ENCODE measurements at places on chromosomes 7 and 10.

DNA sequence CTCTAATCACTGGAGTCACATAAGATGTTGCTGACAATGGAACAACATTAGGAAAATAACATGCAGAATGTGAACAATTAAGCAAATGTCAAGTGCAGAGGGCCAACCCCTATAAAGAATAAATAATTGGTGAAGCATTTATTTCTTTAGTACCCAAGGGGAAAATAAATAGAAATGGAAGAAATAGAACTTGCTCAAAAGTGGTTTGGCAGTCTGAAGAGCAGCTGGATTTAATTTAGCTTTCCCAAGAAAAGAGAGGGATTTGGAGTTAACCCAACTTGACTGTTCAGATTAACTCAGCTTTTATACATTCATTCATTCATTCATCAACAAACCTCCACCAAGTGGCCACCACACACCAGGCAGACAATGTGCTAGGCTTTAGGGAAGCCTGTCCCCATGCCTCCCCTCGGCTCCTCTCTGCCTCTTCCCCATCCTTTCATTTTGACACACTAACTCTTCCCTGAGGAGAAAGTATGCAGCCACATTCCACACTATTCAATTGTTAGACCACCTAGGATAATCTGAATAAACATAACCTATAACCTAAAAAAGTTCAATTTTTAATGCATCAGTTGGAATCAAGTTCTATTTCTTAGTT, 295.5 kb downstream of the AHR start:
- DNase-seq = no peak
- H3K4me1 ChIP-seq = no peaks in the 10 kb centered on the region
- H3K27ac ChIP-seq = no peak overlapping the region
- no peaks in the 10 kb centered on the region for H3K36me3 ChIP-seq
- H3K27me3 ChIP-seq = no peaks in the 10 kb centered on the region
- H3K4me3 ChIP-seq = no peak overlapping the region

- H3K36me3 ChIP-seq = no peaks in the 10 kb centered on the region
- no peaks in the 10 kb centered on the region for H3K4me1 ChIP-seq
- DNase-seq = no peak
- H3K4me3 ChIP-seq = no peak overlapping the region
Measured at GRCh38 chr7:98125759-98126158, 19.1 kb downstream of the LMTK2 start.

DNA sequence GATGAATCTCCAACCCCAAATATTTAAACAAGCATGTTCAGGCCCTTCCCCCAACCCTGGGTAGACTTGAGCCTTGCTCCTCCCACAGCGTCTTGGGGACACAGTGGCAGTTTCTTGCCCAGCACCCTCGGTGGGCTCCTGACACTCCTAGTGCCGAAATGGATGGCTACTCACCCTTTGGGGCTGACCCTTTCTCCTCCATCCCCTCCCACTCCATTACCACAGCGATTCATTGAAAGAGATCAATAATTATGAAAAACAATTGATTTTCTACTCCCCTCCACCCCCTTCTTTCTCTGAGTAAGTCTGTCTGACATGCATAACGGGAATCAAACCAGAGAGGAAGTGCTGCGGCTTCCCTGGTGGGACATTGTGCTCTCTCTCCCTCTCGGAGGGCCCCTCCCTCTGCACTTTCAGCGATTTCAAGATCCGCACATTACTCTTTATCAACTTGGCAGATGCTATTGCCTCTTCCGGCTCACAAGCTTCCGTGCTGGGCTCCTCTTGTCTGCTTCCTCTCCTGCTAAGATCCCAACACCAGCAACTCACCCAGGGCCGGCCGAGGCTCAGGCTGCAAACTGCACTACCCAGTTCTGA, 79.0 kb upstream of the PLXNA4 start:
- no peak overlapping the region for H3K4me3 ChIP-seq
- peaks cover 18% of the 10 kb centered on the region for H3K4me1 ChIP-seq
- no peaks in the 10 kb centered on the region for H3K27me3 ChIP-seq
- H3K36me3 ChIP-seq = no peaks in the 10 kb centered on the region

- peaks cover 5% of the 10 kb centered on the region for H3K27me3 ChIP-seq
- no peak overlapping the region for H3K27ac ChIP-seq
- H3K4me3 ChIP-seq = no peak overlapping the region
- H3K36me3 ChIP-seq = no peaks in the 10 kb centered on the region
- peaks cover 20% of the 10 kb centered on the region for H3K4me1 ChIP-seq
- no peak for DNase-seq
Measured at GRCh38 chr10:21498377-21498776, 27.1 kb downstream of the SKIDA1 start.

GRCh38 chr7:29146888-29147609, 712 bp upstream of the CPVL start:
- peaks cover 9% of the 10 kb centered on the region for H3K27me3 ChIP-seq
- H3K36me3 ChIP-seq = no peaks in the 10 kb centered on the region

GRCh38 chr7:71625545-71625944, 493.6 kb downstream of the GALNT17 start:
- no peak overlapping the region for H3K4me3 ChIP-seq
- H3K4me1 ChIP-seq = no peaks in the 10 kb centered on the region
- DNase-seq = no peak
- no peaks in the 10 kb centered on the region for H3K36me3 ChIP-seq
- no peaks in the 10 kb centered on the region for H3K27me3 ChIP-seq

DNA sequence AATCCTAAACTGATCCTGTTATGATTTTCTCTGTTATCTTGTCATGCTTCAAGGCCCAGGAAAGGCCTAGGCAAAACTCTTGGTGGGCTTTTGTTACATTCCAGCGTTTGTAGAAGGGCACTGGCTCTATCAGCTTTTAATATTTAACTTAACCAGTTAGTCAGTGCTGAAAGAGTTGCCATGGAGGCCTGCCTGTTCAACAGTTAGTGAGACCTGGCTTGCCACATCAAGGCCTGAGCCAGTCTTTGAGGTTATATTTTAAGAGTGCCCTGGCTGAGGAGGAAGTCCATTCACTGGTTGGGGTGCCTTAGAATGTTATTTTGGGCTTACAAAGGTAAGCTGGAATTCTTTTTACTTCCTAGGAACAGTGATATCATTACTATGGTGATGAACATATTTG, 144.1 kb upstream of the NRG3 start:
- no peaks in the 10 kb centered on the region for H3K36me3 ChIP-seq
- no peak for DNase-seq
- H3K27ac ChIP-seq = no peak overlapping the region
- H3K4me1 ChIP-seq = no peaks in the 10 kb centered on the region

DNA sequence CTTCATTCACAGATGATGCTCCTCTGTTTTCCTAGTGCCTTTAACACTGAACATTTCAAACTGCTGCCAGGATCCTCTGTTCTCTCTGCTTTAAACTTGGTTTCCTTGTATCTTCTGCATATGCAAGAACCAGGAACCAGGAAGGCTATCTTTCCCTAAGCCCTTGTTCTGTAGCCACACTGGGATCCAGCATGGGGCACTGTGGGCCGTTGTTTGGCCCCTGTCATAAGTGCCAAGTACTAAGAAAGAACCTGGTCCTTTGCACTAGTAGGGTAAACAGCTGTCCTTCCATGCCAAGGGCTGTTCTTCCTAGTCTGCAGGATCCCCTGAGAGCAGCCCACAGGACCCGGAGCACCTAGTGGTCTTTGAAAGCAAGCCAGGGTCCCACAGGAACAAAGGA, 49.0 kb upstream of the TRIM8 start:
- peaks cover 9% of the 10 kb centered on the region for H3K36me3 ChIP-seq
- DNase-seq = no peak
- H3K4me1 ChIP-seq = no peaks in the 10 kb centered on the region
- no peak overlapping the region for H3K4me3 ChIP-seq
- H3K27ac ChIP-seq = no peak overlapping the region

DNA sequence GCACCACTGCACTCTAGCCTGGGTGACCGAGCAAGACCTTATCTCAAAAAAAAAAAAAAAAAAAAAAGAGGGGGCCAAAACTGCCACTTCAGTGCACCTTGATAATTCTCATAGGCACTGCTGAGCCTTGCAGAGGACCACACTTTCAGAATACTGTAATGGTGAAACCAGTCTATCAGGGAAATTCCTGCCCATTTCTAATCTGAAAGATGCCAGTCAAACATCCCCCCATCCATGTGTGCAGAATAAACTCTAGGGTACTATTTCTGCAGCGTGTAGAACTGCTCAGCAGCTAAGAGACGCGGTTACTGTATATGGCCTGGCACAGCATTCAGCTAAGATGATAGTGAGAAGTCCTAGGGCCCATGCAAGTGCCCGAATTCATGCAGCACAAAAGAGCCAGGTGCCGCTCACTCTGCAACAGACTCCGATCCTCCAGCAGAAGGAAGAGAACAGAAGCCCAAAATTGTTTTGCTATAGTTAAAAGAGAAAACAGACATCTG, 286.8 kb upstream of the KLF14 start:
- peaks cover 36% of the 10 kb centered on the region for H3K4me1 ChIP-seq
- peak; percentile 76 for DNase-seq
- H3K27ac ChIP-seq = peak overlapping the region; percentile 80
- peak overlapping the region; percentile 33 for H3K4me3 ChIP-seq
- H3K36me3 ChIP-seq = no peaks in the 10 kb centered on the region
- no peaks in the 10 kb centered on the region for H3K27me3 ChIP-seq

- no peak overlapping the region for H3K27ac ChIP-seq
- H3K4me3 ChIP-seq = no peak overlapping the region
- H3K36me3 ChIP-seq = no peaks in the 10 kb centered on the region
- peak; percentile 17 for DNase-seq
Measured at GRCh38 chr10:91103384-91104192, 116.9 kb upstream of the PCGF5 start.

DNA sequence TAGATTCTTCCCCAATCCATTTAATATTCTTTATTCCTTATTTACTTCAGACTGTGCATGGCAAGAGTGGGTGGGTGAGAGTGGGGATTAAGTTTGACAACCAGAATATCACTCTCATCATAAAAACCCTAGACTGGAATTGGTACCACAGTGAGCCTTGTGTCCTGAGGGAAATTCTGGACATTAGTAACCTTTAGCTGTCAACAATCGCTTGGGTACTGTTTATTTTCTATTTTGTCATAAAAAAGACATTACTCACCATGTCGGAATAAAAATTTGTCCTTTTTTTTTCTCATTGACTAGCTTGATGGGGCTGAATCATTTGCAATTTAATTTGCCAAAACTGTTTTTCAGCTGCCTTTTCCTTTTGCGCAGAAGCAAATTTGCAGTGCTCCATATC, 176.1 kb upstream of the SEMA3C start:
- H3K36me3 ChIP-seq = no peaks in the 10 kb centered on the region
- no peak overlapping the region for H3K4me3 ChIP-seq
- DNase-seq = no peak
- H3K27ac ChIP-seq = no peak overlapping the region
- no peaks in the 10 kb centered on the region for H3K4me1 ChIP-seq

GRCh38 chr7:47358357-47358756, 223.6 kb downstream of the TNS3 start:
- no peak overlapping the region for H3K4me3 ChIP-seq
- H3K27me3 ChIP-seq = no peaks in the 10 kb centered on the region
- no peaks in the 10 kb centered on the region for H3K36me3 ChIP-seq

- H3K27ac ChIP-seq = no peak overlapping the region
- no peaks in the 10 kb centered on the region for H3K4me1 ChIP-seq
- H3K27me3 ChIP-seq = peaks cover 2% of the 10 kb centered on the region
- H3K36me3 ChIP-seq = no peaks in the 10 kb centered on the region
Measured at GRCh38 chr10:69558559-69558958, 14.7 kb downstream of the NEUROG3 start.

GRCh38 chr10:114548662-114549061, 109.4 kb downstream of the ABLIM1 start:
- H3K36me3 ChIP-seq = no peaks in the 10 kb centered on the region
- no peak overlapping the region for H3K4me3 ChIP-seq
- no peaks in the 10 kb centered on the region for H3K27me3 ChIP-seq
- no peak overlapping the region for H3K27ac ChIP-seq
- no peak for DNase-seq
- H3K4me1 ChIP-seq = peaks cover 16% of the 10 kb centered on the region

DNA sequence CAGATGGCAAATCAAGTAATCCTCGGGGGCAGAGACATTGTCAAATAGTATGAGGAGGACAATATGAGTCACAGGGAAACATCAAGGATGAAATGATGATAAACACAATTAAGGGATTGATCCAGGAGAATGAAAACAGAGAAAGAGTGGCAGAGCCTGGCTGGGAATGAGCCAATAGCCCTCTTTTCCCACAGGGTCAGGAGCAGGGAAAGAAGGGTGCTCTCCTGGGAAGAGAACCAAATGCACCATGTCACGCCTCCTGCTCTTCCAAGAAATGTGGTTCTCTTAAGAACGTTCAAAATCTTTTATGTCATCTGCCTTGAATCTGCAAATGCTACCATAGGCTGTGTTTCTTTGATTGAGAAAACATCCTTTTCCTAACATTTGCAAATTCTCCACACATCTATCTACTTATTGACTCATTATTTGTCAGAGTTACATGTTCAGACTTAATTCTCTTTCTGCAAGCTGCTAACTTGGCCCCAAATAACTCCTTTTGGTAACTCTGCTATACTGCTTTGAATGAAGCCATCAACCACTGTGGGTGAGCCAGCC, 50.6 kb downstream of the HIPK2 start:
- H3K27me3 ChIP-seq = no peaks in the 10 kb centered on the region
- peaks cover 25% of the 10 kb centered on the region for H3K4me1 ChIP-seq
- no peaks in the 10 kb centered on the region for H3K36me3 ChIP-seq
- no peak for DNase-seq
- H3K27ac ChIP-seq = no peak overlapping the region

GRCh38 chr10:59674215-59674836, 35.3 kb downstream of the SLC16A9 start:
- no peak overlapping the region for H3K4me3 ChIP-seq
- DNase-seq = no peak
- H3K27me3 ChIP-seq = no peaks in the 10 kb centered on the region
- H3K27ac ChIP-seq = no peak overlapping the region
- peaks cover 5% of the 10 kb centered on the region for H3K4me1 ChIP-seq

DNA sequence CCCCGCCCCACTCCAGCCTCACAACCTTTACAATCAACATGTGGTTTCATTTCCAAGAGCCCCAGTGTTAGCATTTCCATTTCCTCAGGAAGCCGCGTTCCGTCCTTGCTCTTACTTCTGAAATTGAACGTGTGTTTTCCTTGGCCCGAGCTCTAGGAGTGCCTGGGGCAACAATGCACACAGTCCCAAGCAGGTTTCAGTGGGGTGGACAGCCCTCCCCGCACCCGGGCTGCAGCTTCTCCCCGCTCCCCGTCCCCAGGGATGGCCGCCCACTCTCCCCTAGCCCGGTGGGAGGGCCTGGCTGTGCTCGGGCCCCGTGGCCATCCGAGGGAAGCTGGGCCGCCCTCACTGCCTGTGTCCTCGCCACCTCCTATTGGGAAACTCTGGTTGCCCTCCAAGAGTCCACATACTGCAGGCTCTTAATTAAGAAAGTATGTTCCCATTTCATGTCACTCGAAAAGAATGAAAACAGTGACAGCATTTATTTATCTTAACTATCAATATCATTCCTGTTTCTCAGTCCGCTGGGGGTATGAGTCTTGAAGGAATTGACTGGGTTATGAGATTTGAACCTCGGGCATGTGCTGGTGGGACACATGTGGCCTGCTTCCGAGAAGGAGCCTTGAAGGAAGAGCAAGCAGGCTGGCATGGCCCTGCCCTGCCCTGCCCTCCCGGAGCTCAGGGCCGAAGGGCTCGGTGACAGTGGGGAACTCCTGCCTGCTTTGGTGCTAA, 163.8 kb downstream of the GRK5 start:
- H3K4me3 ChIP-seq = no peak overlapping the region
- no peak for DNase-seq
- H3K27ac ChIP-seq = peak overlapping the region; percentile 48
- H3K36me3 ChIP-seq = no peaks in the 10 kb centered on the region
